Stimulated activated CD8-positive, alpha-beta memory T cell treated with anti-CD3 and anti-CD28 coated beads, Interleukin-2, amount 100 ng/mL, for 1 hour (primary cell): ENCODE measurements at places on chromosomes 7 and 10.

DNA sequence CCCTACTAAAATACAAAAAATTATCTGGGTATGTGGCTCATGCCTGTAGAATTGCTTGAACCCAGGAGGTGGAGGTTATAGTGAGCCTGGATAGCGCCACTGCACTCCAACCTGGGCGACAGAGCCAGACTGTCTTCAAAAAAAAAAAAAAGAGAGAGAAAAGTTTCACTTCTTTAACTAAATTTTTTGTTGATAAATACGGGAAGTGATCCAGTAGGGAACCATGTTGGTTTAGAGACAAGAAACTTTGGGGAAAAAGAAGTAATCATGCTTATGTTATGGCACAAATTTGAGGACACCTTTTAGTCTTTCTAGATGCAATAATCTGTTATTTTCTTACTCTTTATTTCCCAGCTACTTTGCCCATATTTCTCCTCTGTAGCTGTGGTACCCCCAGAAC lies 309.7 kb downstream of the TYW1 start:
- DNase-seq = no peak

- no peak for DNase-seq
These were observed 147.7 kb upstream of the AKR1E2 start for GRCh38 chr10:4678023-4678950.

DNA sequence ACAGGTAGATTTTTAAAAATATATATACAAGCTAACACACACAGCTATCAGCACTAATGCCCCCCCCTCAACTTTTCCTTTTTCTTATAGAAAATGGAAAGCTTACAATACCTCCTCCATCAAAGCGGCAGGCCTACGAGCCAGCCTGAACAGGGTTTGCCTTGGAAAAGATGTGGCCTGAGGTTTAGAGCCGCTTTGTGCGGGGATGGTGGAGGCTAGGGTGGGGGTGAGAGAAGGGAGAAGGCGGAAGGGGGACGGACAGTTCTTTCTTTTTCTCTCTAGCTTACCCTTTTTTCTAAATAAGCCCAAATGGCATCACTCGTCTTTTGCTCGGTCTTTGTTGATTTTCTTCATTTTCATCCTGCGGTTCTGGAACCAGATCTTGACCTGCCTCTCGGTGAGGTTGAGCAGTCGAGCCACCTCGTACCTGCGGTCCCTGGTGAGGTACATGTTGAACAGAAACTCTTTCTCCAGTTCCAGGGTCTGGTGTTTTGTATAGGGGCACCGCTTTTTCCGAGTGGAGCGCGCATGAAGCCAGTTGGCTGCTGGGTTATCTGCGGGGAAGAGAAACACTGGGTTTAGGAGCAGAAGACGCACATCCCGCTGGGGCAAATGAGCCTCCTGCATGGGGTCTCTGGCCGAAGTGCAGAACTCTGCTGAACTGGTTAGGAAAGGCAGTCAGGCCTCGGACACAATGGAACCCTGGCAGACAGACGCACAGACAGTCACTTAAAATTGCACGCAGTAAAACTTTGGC lies 1.9 kb downstream of the HOXA9 start:
- no peak for DNase-seq

DNA sequence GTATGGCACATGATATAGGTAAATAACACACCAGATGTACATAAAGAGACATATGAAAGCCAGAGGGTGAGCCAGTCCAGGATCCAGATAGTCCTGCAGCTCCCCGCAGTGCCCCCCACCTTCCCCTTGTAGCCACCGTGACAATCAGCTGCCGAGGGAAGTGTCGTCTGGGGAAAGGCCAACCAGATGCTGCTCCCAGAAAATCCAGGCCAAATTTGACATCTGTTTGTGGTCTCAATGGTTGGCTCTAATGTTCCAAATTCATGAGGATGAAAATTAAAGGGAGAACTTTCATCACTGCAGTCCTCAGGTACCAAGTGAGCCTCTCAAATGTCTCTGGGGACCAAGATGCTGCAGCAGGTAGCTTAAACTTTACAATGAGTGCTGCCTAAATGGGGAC lies 210.3 kb downstream of the PTEN start:
- DNase-seq = no peak

GRCh38 chr7:91710881-91711280 lies 169.6 kb downstream of the MTERF1 start:
- DNase-seq = no peak

DNA sequence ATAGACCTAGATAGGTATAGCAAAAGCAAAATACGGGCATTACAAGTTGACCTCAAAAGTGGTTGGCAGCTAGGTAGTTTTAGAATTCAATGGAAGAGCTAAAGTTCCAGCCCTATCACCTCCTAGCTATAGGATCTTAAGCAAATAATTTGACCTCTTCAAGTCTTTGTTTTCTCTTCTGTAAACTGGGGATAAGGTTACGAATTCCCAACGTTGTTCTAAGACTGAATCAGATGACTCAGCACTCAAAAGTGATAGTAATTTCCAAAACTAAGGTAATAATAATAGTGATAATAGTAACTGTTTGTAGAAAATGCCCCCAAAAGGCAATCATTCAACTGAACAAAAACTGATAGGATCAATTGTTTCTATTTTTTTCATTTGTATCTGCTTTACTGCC lies 445.2 kb downstream of the KCNMA1 start:
- DNase-seq = no peak

DNA sequence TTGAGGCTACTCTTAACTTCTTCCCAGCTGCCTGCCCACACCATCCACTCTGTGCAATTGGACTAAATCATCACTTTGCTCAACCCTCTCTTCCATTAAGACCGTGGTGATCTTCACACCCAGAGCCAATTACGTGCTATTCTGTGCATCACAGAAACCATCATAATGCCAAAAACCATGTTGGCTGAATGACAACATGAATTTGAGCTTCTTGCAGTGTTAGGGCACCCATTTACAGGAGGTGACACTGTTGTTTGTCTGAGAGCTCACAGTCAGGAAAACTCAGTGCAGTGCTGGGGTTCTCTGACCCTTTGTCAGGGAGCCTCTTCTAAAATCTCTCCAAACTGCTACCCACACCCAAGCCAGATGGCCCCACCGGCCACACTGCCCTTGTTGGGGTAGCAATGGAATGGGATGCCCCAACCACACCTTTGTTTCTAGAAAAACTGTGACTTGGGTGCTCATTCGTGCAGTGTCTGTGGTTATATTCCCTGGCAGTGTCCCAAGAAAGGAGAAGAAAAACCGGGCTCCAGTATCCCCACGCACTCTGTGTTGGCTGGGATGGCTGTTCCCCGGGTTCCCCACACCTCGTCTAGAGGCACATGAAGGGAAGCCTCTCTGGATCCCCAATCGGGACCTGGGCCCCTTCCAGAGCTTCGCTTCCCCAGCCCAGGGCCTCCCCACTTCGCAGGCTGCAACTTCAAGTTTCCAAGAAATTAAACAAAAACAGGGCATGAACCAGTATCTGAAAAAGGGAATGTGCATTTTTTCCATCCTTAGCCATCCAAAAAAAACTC lies 2.0 kb upstream of the TNS3 start:
- DNase-seq = no peak

DNA sequence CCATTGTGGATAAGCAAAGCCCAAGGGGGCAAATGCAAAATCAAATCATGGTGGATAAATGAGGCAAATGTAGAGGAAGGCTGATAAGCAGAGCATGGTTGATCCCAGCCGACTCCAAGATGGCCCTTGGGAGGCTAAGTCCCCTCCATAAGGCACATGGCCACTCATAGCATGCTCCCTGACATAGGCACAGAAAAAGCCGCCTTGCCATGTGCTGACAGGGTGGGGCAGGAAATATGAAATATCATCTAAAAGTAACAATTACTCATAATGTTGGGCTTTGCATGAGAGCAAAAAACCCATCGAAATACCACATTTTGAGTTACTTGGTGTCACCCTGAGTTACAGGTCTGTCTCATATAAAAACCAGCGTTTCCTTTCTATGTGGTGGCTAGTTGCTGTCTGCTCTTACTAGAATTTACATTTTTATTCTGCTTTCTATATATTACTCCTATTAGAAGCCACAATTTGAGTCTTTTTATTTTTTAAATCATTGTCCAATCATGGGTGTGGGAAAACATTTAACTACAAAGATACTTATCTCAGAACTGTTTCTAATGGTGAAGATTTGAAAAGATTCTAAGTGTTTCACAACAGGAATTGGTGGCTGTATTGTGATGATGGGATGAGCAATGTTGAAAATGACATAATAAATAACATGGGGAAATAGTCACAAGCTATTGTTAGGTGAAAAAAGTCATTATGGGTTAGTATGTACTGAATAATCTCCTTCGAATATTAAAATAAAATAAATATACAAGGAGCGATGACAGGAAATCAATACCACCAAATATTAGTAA lies 102.7 kb downstream of the CUBN start:
- DNase-seq = peak; percentile 20

DNA sequence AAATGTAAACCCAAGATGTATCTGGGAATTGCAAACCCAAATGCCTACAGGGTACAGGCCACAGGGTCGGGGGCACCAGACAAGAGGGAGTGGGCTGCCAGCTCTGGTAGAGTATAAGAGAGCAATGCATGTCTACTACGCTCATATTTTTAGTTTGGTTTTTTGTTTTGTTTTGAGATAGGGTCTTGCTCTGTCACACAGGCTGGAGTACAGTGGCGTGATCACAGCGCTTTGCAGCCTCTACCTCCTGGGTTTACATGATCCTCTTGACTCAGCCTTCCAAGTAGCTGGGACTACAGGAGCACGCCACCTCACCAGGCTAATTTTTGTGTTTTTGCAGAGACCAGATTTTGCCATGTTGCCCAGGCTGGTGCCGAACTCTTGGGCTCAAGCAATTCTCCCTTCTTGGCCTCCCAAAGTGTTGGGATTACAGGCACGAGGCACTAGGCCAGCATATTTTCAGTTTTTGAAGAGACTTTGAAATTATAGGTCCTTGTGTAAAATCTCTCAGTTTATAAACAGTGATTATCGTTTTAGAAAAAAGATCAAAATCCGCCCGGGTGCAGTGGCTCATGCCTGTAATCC lies 11.1 kb upstream of the IL15RA start:
- DNase-seq = no peak

GRCh38 chr7:116788572-116789197 lies 73.7 kb upstream of the CAPZA2 start:
- DNase-seq = no peak

DNA sequence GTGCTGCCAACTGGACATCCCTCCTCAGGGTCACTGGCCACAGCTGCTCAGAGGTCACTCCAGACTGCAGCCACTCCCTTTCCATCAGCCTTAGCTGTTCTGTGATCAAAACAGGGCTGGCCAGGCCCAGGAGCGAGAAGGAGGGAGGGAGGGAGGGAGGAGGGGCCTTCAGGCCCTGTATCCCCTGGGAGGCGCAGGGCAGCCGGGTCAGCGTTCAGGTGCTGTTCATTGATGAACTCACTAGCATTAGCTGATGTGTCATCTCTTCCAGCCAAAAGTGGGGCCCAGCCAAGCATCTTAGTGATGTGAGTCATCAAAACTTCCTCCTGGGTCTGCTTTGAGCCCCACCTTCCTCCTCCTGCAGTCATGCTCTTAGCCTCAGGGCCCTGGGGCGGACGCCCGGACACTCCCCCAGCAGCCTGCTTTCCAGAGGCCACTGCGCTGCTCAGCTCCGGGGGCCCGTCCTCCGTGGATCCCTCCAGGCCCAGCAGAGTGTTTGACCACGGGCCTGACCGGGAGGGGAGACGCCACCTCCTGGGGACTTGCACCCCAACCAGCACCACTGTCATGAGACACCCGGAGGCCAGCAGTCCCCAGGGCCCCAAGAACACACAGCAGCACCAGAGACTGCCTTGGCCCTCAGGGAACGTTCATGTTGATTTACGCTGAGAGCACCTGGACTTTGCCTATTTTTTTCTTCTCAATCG lies 149.2 kb downstream of the PRKAG2 start:
- DNase-seq = peak; percentile 22

DNA sequence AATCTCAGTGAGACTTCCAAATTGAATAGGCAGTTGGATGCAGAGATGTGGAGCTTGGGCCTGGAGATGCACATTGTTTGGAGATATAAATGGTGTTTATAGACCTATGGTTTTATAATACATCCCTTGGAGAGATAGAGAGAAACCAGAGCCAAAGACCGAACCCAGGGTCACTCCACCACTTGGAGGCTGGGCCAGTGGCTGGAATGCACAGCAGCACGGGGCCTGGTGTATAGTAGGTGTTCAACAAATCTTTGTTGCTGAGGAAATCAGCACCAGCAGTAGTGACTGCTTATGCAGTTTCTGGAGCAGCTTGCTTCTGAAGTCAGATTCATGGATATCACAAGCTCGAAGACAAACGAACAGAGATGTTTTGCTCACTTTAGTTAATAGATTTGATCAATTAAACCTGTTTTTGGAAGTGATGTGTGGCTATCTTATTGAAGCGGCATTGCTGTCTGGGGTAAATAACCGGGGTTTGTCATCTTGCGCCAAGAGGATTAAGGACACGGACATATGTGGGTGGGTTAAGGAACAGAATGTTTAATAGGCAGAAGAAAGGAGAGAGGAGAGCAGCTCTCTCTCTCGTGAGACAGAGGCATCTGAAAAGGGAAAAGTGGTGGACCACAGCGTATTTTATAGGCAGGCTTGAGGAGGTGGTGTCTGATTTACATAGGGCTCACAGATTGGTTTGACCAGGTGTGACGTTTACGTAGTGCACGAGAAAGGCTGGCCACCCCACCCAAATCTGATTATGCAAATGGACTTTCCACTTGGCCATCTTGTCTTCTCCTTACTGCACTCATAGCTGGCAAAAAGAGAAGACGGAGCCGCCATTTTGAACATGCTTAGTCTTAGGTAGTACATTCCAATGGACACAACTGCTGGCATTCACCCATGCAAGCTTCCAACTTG lies 11.1 kb downstream of the RBP4 start:
- DNase-seq = no peak

GRCh38 chr7:96189129-96189820 lies 132.6 kb downstream of the SLC25A13 start:
- no peak for DNase-seq

- DNase-seq = no peak
These were observed 260.7 kb upstream of the PRKCQ start for GRCh38 chr10:6840766-6841165.

DNA sequence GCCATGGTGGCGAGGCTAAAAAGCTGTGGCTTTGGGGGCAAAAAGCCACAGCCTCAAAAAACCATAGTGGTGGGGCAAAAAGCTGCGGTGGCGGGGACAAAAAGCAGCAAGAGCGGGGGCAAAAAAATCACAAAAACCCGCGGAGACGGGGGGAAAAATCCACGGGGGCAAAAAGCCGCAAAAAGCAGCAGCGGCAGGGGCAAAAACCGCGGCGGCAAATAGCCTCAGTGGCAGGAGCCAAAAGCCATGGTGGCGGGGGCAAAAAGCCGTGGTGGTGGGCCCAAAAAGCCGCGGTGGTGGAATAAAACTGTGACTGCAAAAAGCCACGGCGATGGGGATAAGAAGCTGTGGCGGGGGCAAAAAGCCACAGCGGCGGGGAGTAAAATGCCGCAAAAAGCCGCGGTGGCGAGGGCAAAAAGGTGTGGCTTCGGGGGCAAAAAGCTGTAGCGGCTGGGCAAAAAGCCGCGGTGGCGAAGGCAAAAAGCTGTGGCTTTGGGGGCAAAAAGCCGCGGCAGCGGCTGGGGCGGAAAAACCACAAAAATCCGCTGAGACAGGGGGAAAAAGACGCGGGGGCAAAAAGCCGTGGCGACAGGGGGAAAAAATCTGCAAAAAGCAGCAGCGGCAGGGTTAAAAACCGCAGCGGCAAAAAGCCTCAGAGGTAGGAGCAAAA lies 526.6 kb downstream of the ZNF33B start:
- no peak for DNase-seq
